ENCODE measurements at places on chromosomes 13 and 19.

GRCh38 chr13:47853236-47853635, 147.8 kb downstream of the SUCLA2 start:
- DNase-seq, result no peak

GRCh38 chr13:38735665-38736440, 49.0 kb downstream of the FREM2 start:
- DNase-seq, result no peak

- DNase-seq, result no peak
Measured at GRCh38 chr19:17209126-17210036, 5.8 kb upstream of the USE1 start.

DNA sequence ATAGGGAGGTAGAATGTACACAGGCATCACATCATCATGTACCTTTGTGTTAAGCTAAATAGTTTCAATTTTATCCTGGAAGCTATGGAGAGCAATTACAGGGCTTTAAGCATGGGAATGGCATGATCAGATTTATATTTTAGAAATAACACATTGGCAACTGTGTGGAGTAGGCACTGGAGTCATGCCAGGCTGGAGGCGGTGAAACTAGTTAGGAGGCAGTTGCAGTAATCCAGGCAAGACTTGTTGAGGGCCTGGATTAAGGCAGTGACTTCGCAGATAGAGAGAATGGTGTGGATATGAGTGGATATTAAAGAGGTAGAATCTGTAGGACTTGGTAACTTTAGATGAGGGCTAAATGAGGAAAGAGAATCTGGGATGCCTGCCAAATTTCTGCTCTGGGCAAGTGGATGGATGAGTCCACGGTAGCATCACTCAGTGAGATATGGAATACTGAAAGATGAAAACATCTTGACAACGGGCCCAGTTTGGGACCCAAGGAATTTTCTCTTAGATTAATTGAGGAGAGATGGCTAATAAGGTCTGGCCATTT, 506.2 kb downstream of the FGF9 start:
- DNase-seq, result no peak

- DNase-seq, result no peak
Measured at GRCh38 chr13:27635266-27635665, 13.6 kb downstream of the POLR1D start.

- DNase-seq, result no peak
Measured at GRCh38 chr19:3249408-3249807, 24.9 kb downstream of the CELF5 start.

- DNase-seq, result peak; percentile 87
Measured at GRCh38 chr19:8209462-8210378, 550 bp downstream of the CERS4 start.

DNA sequence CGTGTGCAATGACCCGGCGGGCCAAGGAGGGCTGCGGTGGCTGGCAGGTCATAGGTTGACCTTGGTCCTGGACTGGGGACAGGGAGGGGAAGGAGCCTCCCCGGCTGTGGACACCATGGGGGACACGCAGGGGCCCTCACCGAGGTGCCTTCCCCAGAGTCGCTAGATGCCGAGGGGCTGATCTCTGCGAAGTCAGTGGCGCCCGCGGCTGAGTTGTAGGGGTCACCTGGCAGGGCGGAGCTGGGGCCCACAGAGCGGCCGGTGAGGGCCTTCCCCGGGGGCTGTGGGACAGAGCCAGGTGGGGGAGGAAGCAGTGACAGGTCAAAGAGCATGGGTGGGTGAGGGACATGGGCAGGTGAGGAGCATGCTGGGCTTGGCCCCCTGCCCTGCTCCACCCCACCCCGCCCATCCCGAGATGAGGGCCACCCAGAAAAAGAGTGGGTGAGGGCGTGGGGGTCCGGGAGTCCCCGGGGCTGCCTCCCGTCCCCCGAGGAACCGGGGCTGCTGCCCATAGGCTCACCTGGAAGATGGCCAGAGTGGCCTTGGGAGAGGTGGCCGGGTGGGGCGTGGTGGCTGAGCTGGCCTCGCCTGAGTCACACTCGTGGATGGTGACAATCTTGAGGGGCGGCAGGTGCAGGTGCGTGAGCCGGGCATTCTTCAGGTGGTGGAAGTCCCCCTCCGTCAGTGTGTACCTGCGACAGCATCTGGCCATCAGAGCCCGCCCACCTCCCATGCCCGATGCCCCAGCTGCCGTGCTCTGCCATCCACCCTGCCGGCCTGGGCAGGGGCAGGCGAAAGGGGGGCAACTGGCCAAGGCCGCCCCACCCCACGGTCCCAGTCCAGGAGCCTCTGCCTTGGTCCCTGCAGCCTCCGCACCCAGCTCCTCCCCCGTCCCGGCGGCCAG, 3.5 kb downstream of the CBARP start:
- no peak for DNase-seq

GRCh38 chr19:16912780-16913179, 24.0 kb downstream of the F2RL3 start:
- no peak for DNase-seq

DNA sequence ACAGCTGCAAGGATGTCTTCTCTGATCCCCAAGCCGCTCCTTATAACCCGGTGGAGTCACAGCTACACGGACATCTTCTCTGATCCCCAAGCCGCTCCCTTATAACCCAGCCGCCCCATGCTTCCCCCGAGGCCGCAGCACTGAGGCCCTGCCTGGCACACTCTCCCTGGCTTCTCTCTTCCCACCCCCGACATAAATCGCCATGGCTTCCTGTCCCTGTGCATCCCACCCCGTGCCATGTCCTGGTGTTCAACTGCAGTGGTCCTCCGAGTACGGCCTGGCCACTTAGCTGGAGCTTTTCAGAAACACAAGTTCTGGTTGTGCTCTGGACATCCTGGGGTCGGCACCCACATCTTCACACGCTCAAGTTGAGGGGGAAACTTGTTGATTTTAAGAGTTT, 60.4 kb downstream of the RASA3 start:
- no peak for DNase-seq

DNA sequence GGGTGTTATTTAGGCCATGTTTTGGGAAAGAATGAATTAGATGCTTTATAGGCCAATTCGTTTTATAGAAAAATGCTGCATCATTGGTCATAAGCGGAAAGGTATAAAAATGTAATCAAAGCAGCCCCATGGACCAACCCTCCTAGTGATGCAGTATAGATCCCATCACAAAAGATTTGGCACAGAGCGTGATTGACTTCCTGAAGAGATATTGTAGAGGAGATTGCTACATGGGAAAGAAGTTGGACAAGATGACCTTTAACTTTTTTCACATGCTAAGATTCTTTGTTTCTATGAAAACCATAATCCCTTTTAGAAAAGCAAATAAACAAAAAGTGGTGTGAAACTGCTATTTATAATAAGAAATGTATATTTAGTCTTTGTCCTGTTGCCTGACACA, 136.5 kb upstream of the FNDC3A start:
- no peak for DNase-seq

- DNase-seq, result peak; percentile 77
Measured at GRCh38 chr19:55643003-55643886, at the start of gene ZNF581. Gene ZNF581, plus strand, starts transcription at chr19:55643649. Its CDS starts 923 bp downstream, at chr19:55644572.

DNA sequence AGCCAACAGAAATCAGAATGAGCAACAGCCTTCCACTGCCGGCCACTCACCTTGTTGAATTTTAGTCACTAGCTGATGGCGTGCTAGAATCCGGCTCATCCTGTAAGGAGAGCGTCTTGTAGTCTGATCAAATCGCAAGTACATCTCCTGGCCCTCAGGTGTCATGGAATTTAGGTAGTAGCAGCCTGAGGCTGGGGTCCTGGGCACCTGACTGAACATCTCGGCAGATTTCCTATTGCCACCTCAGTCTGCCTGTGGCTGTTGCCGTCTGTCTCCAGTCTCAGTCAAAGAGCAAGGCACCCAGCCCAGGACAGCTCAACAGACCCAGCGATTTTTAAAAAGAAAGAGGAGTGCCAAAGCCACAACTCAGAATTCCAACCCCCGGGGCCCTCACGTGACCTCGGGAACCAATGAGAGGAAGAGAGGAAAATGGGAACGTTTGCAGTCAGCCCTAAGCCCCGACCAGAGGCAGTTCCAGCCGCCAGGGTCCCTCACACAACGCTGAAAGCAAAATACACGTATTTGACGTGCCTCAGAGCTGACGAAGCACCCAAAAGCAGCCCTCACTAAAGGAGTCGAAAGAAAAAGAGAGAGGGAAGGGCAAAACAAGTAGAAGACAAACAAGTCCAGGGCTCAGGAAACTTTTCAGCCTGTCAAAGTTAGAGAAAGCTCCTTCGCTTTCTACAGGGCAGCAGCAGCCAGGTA, at the start of gene STARD13:
Gene STARD13, minus strand, starts transcription at position 336 of the 705 bp plus-strand sequence. Its CDS starts 117 bp downstream, at position 219.
- DNase-seq, result no peak

- DNase-seq, result no peak
Measured at GRCh38 chr13:46544208-46544607, 8.8 kb upstream of the LRCH1 start.

- DNase-seq, result no peak
Measured at GRCh38 chr19:46116121-46116520, 8.4 kb downstream of the IGFL3 start.

- DNase-seq, result no peak
Measured at GRCh38 chr13:20567881-20568528, 1.0 kb downstream of the IFT88 start.

DNA sequence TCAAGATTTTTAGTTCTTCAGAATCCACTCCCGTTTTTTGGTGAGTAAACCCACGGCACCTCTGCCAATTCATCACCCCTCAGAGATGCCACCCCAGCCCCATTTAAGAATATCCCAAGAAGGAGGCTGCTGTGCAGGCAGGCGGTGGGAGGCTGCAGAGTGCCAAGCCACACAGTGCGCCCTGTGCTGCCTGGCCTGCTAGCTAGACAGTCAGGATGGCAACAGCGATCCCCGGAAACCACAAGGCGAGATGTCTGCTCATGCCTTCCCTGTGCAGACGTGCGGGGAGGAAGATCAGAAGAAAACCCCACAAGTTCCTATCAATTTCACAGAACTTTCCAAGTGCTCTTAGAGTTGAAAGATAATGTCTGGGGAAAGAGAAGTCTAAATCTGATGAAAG, 64.8 kb upstream of the GPR183 start:
- peak; percentile 85 for DNase-seq

GRCh38 chr19:31625056-31625455, 275.8 kb upstream of the TSHZ3 start:
- no peak for DNase-seq

- peak; percentile 13 for DNase-seq
Measured at GRCh38 chr19:2426611-2427428, 566 bp downstream of the TIMM13 start.

DNA sequence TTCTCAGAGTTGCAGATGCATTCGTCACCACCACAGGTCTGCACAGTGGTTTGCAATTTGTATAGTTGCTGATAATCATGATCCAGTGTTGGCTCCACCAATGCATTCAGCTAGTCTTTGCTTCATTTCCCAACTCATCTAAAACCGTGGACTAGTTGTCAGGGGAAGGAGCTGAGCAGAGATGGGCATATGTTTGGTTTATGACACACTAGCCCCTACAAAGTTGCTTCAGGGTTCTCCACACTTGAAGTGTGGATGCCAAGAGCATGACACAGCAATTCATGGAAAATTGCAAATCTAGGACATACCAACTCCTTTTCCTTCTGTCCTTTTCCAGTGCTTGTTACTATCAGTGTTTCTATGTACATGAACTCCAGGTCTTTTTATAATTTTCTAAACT, 168.0 kb downstream of the TNFSF13B start:
- no peak for DNase-seq

- DNase-seq, result no peak
Measured at GRCh38 chr19:34555447-34555846, 73.9 kb downstream of the WTIP start.

DNA sequence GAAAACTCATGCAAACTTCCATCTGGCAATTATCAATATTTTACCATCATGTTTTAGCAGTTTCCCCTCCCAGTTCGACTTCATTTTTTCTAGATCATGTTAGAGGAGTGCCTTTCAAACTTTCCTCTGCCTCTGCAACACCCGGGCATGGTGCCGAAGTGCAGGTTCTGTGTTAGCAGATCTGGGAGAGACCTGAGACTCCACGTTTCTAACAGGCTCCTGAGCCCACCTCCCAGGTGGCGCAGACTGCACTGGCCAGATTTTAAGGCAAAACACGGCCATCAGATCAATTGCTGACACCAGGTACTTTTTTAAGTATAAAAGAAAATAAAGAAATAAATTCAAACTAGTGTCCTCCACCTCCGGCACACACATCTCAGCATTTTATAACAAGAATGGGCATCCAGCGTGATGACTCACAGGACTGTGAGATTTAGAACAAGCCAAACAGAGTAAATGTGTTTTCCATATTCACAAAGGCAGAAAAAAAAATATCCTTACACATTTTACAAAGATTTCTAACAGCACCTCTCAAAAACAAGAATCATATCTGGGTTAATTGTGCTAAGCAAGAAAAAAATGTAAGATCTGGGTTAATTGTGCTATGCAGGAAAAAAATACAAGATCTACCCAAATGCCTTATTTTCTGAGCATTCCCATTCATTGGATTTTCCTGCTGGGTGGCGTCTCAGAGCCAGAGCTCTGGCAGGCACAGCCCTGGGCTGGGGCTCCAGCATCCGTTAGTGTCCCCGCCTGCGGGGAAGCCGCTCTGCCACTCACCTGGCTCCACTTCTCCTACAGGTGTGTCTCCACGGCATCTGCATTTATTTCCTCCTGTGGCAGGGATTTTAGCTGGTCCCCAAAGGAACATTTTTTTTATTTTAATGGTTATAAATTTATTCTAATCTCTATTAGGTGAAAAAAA, 127.9 kb upstream of the SOX1 start:
- no peak for DNase-seq

GRCh38 chr13:104641309-104641708, 1575.1 kb upstream of the SLC10A2 start:
- no peak for DNase-seq

GRCh38 chr13:38309397-38309796, 40.3 kb upstream of the UFM1 start:
- DNase-seq, result no peak

- no peak for DNase-seq
Measured at GRCh38 chr19:29965492-29965891, 23.5 kb downstream of the URI1 start.

DNA sequence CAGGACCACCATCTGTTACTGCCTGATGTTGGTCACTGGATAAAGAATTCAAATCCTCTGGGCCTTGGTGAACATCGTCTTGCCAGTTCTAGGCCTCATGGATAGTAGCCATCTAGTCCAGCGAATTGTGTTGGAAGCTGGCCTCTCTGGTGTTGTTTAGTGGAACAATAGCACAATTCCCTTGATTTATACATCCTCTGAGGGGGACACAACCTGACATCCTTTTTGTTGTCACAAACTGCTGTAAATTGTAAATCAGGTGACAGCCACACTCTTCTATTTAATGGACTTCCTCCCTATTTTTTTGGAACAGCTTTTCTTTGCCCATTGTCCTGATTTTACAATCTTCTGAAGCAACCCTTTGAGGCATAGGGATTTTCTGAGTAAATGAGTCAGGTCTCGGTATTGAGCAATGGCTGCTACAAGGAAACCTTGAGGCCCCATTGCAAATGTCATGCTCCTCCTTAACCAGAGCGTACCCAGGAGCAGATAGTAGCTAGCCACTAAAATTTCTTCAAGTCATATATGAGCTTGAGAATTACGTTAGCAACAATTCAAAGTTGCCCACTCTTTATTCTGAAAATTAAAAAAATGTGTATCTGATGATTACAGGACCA, 263.3 kb downstream of the COG6 start:
- DNase-seq, result no peak

GRCh38 chr13:39016787-39017186, 21.1 kb downstream of the PROSER1 start:
- no peak for DNase-seq
